ENCODE measurements at places on chromosomes 4 and X.

- DNase-seq = no peak
Measured at GRCh38 chr4:88219099-88219498, 60.7 kb upstream of the ABCG2 start.

DNA sequence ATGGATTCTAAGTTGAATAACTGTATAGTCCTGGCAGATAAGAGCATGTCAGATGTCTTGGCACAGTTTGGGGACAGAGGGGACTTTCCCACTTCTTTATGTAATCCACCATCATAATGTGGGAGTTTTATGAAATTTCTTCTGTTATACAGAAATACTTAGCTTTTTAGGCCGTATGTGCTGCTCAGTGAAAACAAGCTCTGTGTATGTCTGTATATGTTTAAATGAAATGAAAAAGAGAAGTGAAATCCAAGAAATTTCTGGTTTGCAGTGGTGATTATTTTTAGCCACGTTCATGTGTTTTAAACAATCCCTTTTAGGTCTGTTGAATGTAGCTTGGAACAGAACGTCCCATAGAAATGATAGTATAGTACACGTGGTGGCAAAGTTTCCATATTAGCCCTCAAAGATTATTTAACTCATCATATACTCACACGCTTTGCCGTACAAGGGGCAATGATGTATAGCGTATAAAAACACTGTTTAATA is 41.0 kb downstream of the GAB1 start:
- DNase-seq = no peak

DNA sequence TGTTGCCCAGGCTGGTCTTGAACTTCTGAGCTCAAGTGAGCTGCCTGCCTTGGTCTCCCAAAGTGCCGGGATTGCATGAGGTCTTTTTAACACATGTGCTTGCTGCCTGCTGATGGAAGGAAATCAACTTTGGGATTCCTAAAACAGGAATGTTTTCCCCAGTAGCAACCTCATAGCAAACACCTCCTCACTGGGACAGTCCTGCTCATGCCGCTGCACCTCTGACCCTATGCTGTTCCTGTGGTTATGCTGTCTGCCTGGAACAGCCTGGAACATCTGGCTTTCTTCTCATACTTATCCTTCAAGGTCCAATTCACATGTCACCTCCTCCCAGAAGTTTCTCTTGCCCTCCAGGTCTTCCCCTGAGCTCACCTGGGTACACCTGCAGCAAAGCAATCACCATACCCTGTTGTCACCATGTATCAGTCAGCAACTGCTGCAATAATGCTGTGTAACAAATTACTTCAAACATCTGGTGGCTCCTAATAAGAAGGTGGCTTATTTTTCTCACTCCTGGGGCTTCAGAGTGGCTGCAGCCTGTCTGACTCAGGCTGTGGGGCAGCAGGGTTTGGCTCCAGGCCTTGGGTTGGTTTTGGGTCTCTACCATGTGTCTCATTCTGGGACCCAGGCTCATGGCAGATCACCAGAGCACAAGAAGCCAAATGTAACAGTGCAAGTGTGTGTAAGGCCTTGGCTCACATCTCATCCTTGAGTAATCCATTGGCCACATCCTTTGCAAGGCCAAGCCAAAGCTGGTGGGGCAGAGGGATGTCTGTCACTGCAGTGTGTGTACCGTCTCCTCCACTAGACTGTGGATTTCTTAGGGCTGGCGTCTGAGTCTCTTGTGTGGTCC is 59.4 kb upstream of the SORCS2 start:
- no peak for DNase-seq

DNA sequence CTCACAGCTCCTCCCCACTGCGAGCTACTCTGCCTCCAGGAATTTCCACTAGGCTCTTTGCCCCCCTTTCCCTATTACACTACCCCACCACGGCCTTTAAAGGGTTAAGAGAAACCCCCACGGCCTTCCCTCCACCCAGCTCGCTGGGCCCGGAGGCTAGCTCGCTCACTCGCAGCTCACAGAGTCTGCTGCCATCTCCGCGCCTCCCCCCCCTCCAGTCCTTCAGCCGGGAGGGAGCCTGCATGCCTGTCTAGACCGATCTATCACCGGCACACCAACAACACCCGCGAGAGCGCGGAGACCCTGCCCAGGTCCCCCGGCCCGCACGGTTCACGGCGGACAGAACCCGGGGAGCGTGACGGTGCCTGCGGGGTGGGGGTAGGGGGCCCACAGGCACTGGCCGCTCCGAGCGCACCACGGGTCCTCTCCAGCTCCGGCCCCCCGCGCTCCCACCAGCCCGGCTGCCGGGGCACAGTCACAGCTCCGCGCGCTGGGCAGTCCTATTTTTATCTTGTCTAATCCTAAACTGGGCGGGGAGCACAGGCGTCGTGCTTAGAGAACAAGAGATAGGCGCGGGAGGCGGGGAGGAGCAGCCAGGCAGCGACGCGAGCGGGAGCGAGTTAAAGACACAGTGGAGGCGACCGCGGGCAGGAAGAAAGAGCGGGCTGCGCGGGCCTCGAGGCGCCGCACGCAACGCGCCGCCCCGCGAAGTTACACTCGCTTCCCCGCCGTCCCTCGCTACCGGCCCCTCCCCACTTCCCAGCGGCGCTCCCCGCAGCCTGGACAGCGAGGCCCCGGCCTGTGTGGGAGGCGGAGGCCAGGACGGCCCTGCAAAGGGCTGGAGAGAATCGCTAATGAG is 3.5 kb downstream of the BCOR start:
- DNase-seq = no peak

DNA sequence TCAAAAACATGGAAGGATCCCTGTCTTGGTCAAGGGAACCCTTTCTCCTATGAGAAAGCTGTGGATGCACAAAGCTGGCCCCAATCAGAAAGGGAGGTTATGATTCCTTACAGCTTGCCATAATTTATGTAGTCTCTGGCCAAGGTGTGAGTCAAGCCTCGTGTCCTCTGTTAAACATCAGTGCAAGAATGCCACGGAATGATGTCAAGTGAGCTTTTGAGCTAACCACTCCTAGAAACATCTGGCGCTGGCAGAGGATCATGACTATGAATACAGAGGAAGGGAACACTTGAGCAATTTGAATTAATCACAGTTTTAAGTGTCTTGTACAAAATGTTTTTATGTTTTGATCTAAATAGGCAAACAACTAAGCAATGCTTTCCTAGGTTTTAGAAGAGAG is 51.5 kb upstream of the RAP2C start:
- no peak for DNase-seq

- DNase-seq = no peak
Measured at GRCh38 chr4:47010347-47010911, 17.0 kb upstream of the GABRA4 start.

- no peak for DNase-seq
Measured at GRCh38 chr4:102493794-102494193, 7.4 kb upstream of the NFKB1 start.

- no peak for DNase-seq
Measured at GRCh38 chr4:1226144-1226481, 22.8 kb downstream of the CTBP1 start.

DNA sequence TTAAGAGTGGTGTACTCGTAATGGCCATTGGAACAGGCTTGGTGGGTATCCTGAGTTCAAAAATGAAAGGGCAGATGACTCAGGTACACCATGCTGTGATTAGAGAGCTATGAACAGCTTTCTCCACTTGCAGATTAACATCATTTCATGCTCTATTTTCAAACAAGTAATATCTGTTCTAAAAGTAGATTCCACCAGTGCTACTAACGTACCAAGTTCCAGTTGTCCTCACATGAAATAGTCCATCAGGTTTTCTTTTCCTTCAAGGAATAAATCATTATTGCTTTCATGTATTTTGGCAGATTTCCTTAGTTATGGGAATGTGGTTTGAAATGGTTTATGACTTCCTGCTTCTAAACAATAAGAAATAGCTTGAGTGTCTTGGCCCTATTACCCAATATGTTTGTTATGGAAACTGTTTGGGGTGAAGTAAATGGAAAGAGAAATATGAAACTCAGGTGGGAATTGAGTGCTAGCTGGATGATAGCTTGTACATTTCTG is 49.9 kb downstream of the PCDH7 start:
- no peak for DNase-seq

DNA sequence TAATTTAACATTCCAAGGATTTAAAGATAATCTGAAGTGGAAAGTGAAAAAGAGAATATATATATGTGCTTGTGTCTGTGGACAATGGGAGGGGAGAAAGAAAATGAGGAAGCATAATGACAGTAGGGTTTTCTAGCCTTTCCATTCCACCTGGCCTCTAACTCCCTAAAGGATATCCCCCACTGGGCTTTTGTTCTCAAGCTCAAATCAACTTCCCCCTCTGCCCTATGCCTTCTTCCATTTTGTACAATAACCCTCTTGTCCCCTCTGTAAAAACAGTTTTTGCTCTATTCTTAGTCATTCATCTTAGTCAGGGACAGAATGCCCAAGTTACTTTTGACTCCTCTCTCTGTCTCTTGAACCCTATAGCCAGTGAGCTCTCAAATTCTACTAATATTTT is 23.6 kb downstream of the ANTXR2 start:
- DNase-seq = no peak

DNA sequence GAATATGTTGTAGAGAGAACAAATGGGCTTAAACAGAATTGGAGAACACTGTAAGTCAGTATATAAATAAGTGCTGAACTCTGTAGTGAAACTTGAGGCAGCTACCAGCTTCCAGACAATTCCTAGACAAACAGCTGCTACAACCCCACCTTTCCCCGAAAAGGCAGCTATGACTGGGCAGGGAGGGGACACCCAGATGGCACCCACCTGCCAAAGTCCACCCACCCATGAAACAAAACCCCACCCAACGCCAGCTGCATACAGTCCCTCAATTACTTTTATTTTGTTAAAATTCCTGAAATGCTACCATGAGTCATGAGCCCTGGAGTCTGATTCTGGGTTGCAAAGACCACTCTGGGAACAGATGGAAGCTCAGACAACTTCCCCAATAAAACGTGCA is 24.4 kb downstream of the RELL1 start:
- no peak for DNase-seq

Measured in activated T-helper 9 cell treated with anti-CD3 and anti-CD28 coated beads, Interleukin-2, amount 50 U/mL, for 16 hours (primary cell).